ENCODE measurements at places on chromosomes 2 and 18.

GRCh38 chr2:99278793-99279291, 22.2 kb downstream of the LYG1 start:
- DNase-seq = peak; percentile 59

DNA sequence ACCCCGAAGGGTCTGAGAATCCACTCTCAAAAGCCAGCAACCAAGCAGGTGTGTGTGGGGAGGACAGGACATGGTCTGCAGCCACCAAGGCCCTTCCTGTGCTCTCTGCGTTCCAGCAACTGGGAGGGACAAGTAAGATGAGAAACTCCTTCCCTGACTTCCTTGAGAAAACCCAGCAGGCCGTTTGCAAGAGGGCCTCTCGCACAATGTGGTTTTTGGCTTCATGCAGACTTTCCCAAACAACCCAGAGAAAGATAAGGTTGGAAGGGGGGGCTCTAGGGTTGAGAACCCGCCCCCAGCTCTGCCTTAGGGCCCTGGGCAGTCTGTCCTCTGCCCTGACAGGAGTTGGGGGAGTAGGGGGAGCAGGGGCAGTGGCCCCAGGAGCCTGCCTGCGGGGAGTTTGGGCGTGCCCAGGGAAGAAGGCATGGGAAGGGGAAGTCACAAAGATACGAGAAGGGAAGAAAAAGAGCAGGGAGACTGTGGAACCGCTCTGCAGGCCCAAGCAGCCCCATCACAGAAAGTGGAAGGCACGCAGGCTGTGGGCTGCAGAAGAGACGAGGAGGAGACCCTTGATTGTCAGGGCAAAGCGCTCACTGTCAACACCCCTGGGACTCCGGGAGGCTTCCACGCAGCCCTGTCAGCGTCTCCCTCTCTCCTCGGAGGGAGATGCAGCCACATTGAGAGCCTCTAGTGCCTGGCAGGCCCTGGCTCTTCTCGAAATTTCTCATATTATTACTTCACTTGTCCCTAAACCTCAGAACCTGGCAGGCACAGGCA, 99.8 kb downstream of the SMAD7 start:
- DNase-seq = no peak

- DNase-seq = no peak
Observed at GRCh38 chr2:39020383-39020782, 100.5 kb downstream of the SOS1 start.

DNA sequence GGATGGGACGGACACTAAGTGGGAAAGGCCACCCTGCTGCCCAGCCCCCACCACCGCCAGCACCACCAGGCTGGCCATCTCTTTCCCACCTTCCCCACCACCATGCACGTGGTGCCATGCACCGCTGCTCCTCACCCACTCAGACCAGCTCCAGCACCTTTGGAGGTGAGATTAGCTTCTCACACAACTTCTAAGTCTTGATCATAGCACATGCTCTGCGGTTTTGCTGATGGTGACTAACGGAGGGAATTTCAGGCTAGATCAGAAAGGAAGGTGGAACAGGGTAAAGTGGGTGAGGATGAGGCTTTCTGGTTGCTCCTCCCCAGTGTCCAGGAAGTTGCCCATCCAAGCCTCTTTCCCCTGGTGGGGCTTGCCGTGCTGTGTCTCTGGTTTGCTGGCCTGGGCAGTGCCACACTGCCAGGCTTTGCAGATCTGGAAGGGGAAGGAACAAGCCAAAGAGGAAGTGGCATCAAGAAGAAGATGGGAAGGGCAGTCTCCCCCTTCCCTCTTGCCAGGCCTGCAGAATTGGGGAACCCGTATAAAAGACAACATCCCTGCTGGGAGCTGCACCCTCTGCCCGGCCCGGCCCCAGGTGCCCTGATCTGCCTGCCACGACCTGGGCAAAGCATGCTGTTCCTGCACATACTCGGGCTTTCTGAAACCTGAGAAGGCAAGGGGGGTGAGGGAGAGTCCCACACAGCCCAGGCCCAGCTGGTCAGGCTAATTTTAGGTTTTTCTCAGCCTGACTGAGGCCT, 44.3 kb upstream of the CAB39 start:
- DNase-seq = no peak

- DNase-seq = no peak
Observed at GRCh38 chr18:58653814-58654509, 17.3 kb upstream of the MALT1 start.

DNA sequence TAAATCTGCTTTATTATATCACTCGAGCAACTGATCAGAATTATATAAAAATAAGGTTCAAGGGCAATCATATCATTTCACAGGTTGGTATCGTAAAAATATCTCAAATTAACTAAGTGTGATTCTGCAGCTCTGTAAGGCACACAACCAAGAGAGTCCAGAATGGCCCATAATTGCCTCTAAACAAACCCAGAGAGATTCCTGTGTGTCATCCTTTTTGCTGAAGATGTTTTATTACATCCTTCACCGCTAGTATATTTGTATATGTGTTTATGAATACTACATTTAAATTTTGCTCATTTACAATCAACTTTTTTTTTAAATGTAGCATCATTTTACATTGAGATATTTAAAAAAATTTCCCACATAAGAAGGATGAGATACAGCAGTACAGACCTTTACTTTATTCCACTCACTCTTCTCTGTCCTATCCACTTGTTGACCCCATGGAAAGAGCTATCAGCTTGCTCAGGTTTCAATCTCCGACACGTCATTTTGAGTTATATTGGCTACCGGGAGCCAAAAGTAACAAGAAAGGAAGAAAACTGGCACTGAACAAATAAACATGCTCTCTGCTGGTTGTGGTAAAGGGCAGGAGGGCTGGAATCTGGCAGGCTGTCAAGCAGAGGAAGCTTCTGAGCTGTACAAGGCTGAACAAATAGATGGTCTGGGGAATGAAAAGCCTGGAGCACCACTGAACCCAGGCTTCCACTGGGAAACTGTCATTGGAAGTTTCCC, 23.1 kb downstream of the PLA2R1 start:
- peak; percentile 91 for DNase-seq

DNA sequence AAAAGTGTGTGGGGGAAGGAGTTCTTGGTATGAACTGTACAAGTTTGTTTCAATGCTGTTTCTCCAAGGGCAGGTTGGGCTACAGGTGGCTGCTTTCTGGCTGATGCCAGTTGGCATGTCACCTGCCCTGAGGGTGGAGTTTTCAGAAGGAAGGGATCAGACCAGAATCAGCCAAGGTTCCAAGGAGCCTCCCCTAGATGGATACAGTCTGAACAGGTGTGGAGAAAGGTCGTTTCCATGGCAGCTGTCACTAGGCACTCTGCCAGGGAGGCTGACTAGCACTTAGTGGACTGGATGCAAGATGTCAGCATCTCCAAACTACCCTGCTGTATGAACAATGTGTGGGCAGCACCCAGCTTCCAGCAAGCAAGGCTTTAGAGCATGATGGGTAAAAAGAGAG, 444.4 kb upstream of the HNRNPA3 start:
- no peak for DNase-seq

DNA sequence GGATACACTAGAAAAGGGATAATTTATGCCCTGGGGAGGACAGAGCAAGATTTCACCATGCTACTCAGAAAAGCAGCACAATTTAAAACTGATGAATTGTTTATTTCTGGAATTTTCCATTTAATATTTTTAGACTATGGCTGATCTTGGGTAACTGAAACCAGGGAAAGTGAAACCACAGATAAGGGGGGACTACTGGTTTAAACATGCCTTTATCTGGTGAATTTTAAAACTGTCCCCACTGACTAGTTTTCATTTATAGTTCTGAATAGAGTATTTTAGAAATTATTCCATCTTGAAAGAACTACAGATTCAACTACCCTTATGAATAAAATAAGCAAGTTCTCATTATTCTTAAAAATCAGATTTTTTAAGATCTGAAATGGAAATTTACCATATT, 15.0 kb downstream of the NFU1 start:
- no peak for DNase-seq

- DNase-seq = no peak
Observed at GRCh38 chr2:193774166-193774565, 1579.4 kb upstream of the TMEFF2 start.

Measured in smooth muscle cell of the brain vasculature (primary cell).